Activated CD4-positive, CD25-positive, alpha-beta regulatory T cell treated with anti-CD3 and anti-CD28 coated beads, Interleukin-2, amount 50 U/mL, for 72 hours (primary cell): ENCODE measurements at places on chromosomes 3 and 15.
A peak's percentile ranks its signal among the peaks of the same experiment; 100 is the strongest.

- DNase-seq: no peak
Measured at GRCh38 chr3:134522541-134522940, 36.7 kb downstream of the CEP63 start.

DNA sequence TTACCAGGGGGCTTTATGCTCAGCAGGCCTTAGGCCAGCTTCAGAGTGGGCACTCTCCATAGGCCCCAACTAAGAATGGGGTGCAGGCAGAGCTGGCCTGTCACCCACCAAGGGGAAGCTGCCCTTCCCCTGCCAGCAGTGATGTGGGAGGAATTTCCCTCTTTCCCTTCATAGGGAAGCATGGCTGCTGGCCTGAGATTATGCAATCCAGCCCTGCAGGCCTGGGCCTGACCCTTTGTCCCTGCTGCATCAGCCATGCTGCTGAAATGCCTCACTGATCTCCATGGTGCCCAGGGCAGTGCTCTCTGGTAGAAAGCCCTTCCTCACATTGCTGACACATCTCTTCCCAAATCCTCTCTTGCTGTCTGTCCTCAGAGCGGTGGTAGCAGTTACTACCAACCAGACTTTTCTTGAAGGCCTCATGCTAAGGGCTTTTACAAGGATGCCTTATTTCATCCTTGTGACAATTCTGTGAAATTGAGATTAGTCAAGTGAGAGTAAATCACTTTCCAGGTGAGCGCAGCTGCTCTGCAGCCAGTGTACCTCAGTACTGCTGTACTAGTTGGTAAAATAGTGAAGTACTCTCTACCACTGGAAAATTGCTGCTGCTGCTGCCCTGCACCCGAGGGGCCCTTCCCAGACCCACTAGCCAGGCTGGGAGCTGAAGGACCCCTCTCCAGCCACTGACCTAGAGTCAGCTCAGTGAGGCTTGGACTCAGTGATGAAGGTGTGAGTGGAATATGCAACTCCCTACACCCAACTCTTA, 33.8 kb downstream of the MRAS start:
- no peak for DNase-seq

GRCh38 chr15:89441295-89441812, 55.0 kb downstream of the RHCG start:
- no peak for DNase-seq

GRCh38 chr3:30198162-30198561, 408.2 kb upstream of the TGFBR2 start:
- no peak for DNase-seq

DNA sequence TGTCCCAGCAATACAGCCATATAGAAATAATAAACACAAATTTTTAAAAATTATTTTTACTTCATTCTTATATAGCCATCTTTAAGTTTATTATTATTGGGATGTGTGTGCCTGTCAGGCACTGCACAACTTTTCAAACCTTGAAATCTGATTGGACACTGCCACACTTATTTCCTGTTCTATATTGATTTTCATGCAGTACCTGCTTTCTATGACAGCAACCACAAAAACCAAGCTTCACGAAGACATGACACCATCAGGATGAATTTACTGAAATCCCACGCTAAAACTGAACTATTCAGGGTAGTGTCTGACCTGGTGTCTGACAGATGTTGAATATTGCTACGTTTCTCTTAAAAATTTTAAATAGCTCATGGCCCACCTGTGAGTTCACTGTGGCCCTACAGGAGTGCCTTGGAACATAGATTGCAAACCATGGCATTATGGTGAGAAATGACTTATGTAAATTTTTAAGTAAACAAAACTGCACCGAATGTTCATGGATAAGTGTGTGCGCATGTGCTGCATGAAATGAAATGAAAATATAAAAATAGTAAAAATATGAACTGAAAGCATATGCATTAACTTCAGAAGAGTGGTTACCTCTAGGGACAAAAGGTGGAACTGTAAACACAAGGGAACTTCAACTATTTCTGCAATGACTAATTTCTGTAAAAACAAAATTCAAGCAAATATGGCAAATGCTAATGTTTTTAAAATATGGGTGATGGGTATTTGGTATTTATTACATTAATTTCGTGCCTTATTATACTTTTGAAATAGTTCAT, 152.3 kb downstream of the ZBTB20 start:
- DNase-seq: no peak

GRCh38 chr15:40339621-40339945, 1.2 kb downstream of the CCDC9B start:
- DNase-seq: no peak

- no peak for DNase-seq
Measured at GRCh38 chr3:120418866-120419490, 31.8 kb downstream of the FSTL1 start.

- no peak for DNase-seq
Measured at GRCh38 chr3:9224490-9224889, 25.0 kb downstream of the SRGAP3 start.

DNA sequence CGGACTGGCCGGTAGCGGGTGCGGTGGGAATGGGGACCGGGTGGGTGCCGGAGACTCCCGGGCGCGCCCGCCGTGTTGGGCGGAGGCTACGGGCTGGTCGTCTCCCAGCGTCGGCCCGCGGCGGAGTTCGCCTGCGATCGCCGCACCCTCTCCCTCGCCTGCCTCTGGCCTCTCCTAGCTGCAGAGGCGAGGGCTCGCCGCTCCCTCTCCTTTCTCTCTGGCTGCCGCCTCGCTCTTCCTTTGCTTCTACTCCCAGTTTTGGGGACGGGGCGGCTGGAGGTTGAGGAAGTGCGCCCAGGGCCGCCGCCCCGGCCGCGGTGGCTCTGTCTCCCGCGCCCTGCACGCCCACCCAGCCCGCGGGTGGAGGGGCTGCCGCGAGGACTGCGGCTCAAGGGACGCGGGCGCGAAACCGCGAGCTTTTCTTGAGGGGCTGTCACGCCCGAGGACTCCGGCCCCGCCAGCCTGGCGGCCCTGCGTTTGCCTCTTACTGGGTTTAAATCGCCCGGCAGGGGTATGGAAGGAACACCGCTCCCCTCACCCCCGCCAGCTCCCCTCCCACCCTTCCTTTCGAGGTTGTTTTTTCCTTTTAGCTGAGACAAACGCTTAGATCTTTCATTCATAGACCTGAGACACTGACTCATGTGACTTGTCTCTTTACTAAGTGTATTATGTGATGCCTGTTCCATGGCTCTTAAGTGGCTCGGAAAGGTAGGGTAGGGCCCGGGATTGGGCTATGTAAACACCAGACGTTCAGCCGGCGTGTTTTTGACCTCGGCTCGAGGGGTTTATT, 654 bp downstream of the PIK3CA start:
- peak; percentile 63 for DNase-seq

- DNase-seq: no peak
Measured at GRCh38 chr15:69997813-69998212, 99.9 kb downstream of the TLE3 start.

DNA sequence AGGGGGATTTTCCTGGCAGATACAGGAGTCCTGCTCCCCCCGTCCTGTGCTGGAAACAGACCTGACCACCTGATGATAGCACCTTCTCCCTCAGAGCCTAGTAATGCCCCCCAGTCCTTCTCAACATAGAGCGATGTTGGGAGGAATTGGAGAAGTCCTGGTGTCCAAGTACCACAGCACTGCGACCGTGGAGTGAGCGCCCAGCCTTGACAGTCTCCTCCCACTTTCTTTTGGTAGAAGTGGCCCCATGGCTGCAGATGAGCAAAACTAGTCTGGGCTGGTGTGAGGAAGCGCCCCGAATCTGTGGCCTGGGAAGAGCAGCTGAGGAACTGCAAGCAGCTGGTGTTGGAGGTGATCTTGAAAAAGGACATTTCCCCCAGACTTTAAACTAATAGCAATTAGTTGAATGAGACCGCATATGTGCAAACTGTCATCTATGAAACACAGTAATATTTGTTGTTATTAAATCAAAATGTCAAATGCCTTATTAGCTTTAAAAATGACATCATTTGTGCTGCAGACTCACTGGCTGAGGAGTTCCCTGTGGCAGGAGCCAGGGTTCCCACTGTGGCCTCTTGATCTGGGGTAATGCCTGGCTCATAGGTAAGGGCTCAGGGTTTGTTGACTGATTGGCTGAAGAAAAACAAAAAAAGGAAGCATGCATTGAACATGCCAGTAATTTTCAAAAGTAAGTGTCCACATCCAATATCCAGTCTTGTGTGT, 121.8 kb downstream of the CACNA2D3 start:
- DNase-seq: no peak

- DNase-seq: no peak
Measured at GRCh38 chr3:48852151-48852550, 4.5 kb upstream of the PRKAR2A start.

DNA sequence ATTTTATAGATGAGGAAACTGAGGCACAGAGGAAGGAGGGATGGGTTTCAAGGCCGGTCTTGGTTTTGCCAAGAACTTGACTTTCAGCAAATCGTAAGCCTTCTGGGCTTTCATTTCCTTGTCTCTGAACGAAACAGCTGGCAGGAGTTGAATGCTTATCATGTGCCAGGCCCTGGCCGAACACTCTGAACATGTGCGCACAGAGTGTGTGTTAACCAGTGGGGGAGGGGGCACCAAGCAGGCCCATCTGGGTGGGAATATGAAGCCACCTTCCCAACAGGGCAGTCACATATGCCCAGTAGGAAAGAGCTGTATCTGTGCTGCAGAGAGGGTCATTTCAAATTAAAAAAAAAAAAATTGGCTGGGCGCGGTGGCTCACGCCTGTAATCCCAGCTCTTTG, 29.3 kb downstream of the ZNF710 start:
- DNase-seq: no peak

DNA sequence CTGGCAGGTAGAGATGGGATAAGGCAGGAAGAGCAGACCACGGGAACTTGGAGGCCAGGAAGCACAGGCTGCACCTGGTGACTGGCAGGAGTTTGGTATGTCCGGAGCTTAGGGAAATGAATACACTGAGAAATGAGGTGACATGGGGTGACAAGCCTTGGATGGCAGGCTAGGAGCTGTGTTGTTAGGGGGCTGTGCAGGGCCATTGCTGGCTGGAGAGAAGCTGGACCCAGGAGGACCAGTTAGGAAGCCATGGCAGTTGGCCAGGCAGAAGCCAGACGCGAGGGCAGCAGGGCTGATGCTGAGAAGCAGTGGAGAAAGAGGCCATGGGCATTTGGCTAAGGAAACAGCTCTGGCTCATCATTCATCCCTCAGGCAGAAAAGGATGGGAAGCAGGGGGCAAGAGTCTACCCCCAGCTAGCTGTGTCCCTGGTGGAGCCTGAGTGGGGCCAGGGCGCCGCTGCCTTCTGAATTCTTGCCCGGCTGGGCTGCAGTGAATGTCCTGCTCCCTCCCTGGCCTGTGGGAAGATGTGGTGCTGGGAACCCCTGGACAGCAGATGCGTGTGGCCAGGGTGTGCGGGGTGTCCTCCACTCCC, 255.8 kb downstream of the FAM43A start:
- no peak for DNase-seq

- DNase-seq: no peak
Measured at GRCh38 chr3:119494597-119494996, 3.8 kb upstream of the TIMMDC1 start.

DNA sequence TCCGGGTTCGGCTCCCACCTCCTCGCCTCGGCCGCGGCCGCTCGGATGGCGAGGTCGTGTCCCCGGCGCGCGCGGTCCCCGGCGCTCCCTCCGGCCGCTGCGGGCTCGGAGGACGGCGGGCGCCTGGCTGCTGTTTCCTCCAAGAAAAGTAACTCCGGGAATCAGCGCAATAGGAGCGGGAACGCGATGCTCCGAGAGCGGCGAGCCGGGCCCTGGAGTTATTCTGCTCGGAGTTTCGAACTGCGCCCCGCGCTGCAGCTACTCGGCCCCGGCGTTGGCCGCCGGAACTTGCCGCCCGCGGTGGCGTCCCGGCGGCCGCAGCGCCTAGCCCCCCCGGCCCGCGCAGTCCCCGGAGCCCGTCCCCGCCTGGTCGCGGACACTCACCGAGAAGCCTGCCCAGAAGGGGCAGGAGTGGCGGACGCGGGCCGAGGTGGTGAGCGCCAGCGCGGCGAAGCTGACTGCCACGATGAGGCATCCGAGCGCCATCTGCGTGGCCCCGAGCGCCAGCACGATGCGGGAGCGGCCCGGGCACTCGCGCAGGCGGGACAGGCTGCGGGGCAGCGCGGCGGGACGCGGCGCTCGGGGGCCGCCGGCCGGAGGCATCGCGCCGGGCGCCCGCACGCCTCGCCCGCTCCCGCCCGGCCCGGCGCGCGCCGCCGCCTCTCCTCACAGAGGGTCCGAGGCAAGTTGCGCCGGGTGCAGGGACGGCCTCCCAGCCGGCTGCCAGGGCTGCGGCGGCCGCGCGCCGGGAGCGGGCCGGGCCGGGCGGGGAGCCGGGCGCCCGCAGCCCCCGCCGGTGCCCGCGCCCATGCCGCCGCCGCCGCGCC, 251.9 kb downstream of the TJP1 start:
- no peak for DNase-seq

GRCh38 chr3:172309059-172309458, 139.2 kb downstream of the GHSR start:
- DNase-seq: no peak

DNA sequence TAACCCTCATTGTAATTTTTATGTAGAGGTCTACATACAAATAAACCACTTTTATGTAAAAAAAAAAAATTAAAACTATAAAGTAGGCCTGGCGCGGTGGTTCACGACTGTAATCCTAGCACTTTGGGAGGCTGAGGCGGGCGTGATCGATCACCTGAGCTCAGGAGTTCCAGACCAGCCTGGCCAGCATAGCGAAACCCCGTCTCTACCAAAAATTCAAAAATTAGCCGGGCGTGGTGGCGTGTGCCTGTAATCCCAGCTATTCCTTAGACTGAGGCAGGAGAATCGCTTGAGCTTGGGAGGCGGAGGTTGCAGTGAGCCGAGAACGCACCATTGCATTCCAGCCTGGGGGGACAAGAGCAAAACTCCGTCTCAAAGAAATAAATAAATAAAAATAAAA, 766 bp upstream of the SLC12A6 start:
- no peak for DNase-seq

DNA sequence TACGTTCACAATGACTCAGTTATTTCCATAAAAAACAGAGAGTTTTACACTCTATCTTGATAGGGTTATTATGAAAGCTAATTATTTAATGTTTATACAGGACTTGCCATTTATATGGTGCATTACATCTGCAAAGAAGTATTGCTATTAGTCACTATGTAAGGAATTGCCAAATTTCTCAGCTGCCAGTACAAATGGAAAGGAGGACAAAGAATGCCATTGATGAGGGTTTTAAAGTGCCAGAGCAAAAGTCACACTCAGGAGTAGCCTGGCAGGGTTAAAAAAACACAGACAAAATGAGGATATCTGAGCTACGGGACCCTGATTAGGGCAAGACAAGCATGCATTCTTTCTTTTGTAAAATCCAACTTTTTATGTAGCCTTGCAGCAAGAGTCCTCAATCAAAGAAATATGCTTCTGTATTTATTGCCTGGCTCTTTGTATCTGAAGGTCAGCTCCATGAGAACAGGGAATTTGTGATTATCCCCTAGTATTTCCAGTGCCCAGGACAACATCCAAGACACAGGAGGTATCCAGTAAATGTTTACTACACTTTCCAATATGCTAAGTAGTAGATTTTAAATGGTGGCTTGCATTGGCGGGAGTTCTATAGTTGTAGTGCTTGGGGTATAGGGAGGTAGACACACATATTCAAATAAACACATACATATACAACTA, 1013.6 kb downstream of the ROBO1 start:
- DNase-seq: no peak

GRCh38 chr3:67241084-67241483, 243.0 kb downstream of the KBTBD8 start:
- no peak for DNase-seq

GRCh38 chr3:98008855-98009254, 26.3 kb downstream of the GABRR3 start:
- DNase-seq: no peak
